ENCODE measurements at places on chromosomes 11 and 22.

DNA sequence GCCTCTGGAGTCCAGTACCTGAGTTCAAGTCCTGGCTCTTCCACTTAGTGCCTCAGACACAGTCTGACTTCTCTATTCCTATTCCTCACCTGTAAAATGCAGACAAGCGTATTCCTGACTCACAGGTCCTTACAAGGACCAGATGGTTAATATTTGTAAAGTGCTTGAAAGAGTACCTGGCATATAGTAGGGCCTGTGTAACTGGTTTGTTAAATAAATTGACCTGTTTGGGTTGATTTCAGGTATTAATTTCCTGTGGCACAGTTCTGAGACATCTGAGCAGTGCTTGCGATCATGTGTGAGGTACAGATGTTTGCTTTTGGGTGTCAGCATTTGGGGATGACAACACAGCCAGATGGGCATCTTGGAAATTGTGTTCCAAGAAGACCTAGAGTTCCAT is 127.5 kb downstream of the APIP start:
- no peak for DNase-seq

DNA sequence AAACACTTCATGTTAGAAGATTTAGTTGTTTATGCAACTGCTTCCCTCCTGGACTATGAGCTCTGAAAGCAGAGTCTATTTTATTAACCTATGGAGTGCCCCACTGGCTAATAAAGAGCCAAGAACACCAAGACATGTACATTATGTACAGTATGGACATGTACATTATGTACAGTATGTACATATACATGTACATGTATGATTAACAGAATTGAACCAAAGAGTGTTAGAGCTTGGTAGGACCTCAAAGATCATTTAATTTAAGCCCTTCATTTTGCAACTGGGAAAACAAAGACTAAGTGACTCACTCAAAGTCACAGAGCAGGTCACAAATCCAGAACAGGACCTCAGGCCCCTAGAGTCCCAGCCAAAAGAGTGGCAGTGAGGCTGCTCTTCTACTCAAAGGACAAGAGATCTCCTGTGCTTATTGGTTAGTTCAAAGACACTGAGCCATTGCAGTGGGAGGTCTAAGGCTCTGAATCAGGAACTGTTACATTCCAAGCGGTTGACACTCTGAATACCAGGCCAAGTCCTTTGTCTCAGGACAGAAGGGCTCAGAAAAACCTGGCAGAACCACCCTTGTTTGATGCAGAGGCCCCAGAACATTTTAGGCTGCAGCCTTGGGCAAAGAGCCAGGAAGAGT is 103.8 kb downstream of the FAM168A start:
- DNase-seq, result peak; percentile 32

DNA sequence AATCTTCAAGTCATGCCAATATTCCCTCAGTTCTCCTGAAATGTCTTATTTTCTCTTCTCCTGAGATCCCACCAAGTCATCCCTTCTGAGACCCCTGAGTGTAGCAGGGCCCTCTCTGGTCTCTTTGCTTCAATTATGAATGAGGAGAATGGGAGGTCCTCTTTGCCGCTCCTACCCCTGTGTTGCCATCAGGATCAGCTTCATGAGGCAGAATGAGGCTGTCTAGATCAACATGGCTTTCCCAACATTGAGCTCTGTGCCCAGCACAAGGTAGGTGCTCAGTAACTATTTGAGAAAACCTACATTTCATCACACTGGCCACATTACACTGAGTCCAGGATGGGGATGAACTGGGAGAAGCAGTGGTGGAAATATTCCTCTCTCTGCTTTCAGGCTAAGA is 107.2 kb downstream of the ZNF280B start:
- no peak for DNase-seq

DNA sequence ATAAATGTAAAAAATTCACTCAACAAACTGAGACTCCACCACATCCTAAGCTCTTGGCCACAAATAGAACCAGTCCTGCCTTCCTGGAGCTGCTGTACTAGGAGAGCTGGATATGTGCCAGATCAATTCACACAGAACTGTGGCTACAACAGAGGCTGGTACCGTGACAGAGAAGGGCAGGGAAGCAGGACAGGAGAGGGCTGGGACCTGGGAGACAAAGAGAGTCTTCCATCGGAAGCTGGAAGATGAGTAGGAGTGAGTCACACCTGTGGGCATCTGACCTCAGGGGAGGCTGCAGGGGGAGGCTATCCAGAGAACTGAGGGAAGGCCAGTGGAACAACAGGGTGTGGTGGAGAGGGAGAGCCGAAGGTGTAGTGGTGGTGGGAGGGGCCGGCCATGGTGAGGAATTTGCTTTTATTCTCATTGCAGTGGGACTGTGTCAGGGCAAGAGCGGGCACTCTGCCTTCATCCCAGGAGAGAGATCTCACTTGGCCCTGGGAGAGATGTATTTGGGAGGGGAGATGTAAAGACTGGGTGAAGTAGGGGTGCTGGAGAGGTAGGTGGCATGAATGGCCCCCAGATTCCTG is 1.9 kb upstream of the LTBP3 start:
- DNase-seq, result no peak

DNA sequence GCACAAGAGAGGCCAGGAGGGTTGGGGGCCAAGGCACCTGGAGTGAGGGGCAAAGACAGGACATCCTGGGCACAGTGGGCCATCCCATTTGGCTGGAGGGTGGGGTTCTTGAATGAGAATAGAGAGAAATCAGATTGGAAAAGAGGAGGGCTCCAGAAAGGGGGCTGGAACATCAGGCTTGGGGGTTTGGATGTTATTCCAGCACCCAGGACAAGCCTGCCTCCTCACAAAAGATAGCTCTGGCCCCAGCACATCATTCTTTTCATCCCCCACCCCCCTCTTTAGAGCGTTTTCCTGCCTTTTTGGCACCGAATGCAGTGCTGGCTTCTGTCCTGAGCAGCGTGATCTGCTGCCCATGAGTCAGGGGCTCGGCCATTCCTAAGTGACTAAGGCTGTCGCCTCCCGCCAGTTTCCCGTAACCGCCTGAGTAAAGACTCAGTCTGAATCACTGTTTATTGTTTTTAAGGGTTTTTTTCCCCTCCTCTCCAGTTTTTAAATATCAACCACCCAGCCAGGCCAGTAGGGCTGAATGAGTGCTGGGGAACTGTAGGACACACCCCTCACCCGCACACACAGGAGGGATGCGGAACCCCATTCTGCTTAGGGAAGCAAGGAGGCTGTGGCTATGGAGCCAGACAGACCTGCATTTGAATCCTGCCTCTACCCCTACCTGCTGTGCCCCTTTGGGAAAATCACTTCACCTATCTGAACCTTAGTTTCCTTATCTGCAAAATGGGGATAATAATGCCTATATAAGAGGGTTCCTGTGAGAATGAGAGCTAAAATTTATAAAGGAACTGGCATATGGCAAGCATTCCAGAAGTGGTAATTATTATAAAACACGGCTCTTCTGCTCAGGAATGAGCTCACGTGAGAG is 32.4 kb upstream of the NAV2 start:
- DNase-seq, result peak; percentile 95

DNA sequence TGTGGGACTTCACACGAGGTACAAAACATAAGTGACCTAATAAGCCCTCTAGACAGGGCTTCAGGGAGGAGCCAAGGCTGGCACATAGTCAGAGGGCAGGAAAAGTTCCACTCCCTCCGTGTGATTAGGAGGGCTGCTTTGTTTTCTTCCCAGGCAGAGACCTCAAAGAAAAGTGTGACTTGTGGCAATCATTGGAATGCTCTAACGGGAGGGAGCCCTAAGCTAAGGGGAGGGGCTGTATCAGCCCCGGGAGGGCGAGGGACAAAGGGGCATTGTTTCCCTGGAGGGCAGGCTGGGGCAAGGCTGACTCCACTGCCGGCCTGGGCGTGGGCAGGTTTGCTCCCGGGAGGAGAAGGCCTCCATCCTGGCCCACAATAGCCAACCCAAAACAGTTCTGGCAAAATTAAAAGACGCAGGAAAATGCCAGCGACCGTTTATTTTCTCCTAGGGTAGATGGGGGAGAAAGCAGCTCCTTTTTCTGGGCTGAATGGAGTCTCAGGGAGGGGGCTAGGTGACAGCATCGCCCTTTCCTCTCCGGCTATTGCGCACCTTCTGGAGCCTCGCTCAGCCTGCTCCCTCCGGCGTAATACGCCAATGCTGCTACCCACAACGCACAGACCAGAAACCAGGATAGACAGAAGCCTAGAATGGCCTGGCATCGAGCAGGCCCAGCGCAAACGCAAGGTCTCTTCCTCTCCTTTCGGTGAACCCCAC is 60.2 kb downstream of the ENDOD1 start:
- no peak for DNase-seq

GRCh38 chr11:67282876-67283371 is 6.2 kb upstream of the ANKRD13D start:
- DNase-seq, result no peak

DNA sequence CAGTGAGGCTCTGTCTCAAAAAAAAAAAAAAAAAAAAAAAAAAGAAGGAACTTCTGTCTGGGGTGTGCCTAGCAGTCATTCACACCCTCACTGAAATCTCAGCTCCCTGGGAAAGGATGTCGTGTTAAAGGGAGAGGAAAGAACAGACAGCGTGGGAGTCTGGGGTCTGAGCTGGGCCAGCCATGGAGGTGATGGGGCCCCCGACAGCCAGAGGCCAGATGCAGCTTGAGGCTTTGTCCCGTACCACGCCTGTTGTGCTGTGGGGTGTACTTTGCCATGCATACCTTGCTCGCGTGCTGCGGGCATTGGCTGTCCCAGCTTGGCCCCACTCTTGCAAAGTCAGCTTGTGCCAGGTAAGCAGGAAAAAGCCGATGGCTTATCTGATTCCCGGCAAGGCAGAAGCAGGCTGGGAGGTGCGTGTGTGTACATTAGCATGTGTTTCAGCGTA is 4.6 kb downstream of the SYT12 start:
- DNase-seq, result no peak

DNA sequence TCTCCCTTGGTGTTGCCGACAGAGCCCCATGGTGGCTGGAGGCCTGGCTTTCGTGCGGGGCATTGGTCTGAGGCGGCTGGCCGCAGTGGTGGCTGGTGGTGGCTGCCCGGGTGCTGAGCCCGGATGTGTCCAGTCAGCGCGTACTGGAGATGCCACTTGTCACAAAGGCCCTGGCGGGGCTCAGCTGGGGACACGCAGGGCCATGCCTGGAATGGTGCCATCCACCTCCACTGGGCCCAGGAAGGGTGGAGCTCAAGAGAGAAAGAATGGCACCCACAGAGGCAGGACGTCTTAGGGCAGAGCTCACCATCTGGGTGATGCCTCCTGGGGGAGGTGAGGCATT is 92.5 kb downstream of the CEP164 start:
- DNase-seq, result no peak

GRCh38 chr11:83166193-83166866 is 9.4 kb downstream of the PCF11 start:
- no peak for DNase-seq

GRCh38 chr11:68552542-68552941 is 92.0 kb downstream of the PPP6R3 start:
- no peak for DNase-seq

DNA sequence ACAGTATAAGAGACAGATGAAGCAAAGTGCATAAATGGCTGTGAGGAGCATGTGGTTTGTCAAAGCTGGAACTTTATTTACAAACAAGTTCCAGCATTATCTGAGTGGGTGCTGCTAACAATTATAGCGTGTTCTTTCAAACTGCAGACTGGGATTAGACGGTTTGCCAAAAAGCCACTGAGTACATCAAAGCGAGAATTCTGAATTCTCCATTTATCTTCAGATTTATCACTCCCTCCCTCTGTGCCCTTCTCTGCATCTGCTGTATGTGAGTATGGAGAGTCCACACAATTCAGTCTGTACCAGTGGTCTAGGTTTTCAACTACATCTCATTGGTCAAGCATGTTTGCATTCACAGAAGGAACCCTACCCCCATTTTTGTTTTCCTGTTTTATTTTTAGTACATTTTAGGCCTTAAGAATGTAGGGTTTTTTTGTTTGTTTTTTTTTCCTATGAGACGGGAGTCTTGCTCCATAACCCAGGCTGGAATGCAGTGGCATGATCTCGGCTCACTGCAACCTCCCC is 18.1 kb upstream of the INCENP start:
- DNase-seq, result no peak

GRCh38 chr11:108768370-108768769 is 103.5 kb downstream of the DDX10 start:
- no peak for DNase-seq

DNA sequence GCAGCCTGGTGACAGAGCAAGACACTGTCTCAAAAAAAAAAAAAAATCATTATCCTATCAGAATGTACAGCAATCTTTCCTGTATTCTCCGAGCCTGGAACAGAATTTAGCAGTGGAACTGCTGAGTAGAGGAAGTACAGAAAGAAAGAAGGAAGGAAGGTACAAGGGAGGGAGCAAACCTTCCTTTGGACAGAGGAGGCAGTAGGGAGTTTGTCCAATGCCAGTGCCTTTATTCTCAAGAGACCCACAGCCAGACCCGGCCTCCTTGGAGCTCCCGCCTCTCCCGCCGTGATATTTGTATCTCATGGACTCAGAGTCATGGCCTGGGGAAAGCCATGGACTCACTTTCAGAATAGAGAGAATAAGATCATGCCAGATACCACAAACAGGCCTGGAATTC is 37.7 kb upstream of the LRRC55 start:
- no peak for DNase-seq

DNA sequence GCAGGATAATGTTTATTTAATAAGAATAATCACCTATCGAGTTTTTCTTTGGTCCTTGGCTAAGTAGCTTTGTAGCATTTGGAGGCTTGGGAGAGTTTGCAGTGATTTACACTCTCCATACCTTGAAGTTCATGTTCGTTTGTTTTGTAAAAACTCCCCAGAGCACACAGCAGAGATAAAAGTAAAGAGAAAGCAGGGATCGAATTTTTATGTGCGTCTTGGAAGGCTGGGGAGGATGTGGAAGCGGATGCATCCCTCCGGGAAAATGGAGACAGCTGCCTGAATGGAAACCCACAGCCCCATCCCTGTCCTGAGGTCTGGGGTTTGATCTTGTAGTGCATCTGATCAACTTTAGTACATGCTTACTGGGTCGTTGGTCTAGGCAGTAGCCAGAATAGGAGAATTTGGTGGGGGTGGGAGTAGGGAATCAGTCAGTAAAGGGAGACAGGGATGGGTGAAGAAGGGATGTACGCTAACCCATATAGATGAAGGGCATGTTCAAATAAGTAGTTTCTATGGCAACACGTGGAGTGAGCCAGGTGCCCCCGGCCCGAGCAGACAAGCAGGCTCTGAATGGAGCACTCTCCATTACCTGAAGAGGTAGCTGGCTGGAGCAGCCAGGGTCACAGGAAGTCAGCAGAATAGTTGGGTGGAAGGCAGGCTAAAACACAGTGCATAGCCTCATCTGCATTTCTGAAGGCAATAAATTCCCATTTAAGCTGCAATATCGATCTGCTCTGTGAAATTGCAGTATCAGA is 147.8 kb downstream of the COMMD9 start:
- DNase-seq, result no peak
